Activated gamma-delta T cell treated with Interleukin-2 at 50 U/mL for 16 hours (primary cell): ENCODE measurements at places on chromosomes 2 and 18.

DNA sequence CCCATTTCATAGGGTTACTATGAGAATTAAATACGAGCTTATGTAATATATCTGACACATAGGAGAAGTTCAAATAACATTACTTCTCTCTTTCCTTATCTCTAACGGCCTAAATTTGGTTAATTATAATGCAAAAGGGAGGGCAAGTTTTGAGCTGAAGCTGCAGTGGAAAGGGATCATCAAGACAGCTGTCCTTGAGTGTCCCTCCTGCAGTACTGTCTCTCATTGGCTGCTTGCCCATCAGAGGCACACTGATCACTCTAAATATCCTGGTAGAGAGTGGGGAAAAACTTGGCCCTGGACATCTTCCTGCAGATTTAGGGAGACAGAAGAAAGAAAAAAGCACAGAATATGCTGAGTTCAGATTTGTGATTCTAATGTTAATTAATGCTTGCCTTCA, 186.0 kb downstream of the CAMKMT start:
- DNase-seq: no peak

DNA sequence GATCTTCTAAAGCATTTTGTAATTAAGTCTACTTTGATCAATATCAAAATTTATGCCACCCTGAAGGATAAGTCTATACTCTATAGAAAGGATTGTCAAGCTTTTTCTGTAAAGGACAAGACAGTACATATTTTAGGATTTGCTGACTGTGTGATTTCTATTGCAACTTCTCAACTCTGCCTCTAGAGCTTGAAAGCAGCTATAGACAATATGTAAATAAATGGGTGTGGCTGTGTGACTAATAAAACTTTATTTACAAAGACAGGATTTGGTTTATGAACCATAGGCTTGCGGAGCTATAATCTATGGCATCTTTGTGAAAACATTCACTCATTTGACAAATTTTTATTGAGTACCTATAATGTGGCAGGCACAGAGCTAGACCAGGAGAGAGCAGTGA, 18.4 kb downstream of the UPP2 start:
- DNase-seq: no peak

DNA sequence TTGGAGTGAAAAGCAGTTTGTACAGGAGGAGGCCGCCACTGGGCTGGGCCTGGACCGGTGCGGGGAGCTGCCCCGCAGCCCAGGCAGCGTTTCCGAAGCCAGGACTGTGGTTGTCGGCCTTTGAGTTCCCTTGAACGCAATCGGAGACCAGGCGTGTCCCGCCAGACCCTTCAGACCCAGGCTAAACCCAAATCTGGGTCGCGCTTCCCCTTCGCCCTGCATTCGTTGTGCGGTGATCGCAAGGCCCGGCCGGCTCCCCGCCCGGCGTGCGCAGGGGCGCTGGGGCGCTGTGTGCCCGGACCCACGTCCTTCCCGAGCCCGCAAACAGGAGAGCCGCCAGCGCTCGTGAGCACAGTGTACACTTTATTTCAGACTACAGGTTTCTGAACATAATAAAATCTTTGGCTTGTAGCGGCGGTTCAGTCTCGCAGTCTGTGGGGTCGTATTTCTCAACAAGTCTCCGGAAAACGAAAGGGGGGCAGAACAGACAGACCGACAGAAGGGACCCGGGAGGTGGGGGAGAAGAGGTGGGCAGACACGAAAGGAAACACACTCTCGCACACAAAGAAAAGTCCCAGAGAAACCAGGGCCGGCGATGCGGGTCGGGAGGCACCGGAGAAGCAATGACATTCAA, 5.5 kb downstream of the EN1 start:
- DNase-seq: no peak

DNA sequence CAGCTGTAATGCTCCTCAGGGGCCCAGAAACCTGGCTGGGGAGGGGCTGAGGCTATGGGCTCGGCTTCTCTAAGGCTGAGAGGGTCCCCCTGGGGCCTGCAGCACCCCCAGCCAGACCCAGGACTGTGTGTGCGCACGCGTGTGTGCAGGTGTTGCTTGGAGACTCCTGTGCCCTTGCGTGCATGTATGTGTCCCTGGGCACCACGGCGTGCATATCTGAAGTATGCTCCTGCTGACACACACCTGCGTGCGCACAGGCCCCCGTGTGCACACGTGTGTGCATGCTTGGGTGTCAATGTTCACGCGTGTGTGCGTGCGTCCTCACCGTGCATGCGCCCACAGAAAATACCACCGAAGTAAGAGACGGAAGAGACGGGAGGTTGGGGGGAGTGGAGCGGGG, 14.9 kb upstream of the ECEL1 start:
- DNase-seq: no peak

GRCh38 chr2:88180605-88181240, 10.6 kb downstream of the THNSL2 start:
- DNase-seq: no peak

- DNase-seq: no peak
These were observed 9.1 kb downstream of the ALPI start for GRCh38 chr2:232465061-232465460.

- DNase-seq: no peak
These were observed 344.3 kb upstream of the RAB12 start for GRCh38 chr18:8264861-8265411.

- DNase-seq: no peak
These were observed 122.2 kb downstream of the QPCT start for GRCh38 chr2:37466533-37467222.

- no peak for DNase-seq
These were observed 68.4 kb downstream of the COL5A2 start for GRCh38 chr2:189111063-189111715.

- DNase-seq: no peak
These were observed 665.5 kb upstream of the SOX11 start for GRCh38 chr2:5026571-5027234.

DNA sequence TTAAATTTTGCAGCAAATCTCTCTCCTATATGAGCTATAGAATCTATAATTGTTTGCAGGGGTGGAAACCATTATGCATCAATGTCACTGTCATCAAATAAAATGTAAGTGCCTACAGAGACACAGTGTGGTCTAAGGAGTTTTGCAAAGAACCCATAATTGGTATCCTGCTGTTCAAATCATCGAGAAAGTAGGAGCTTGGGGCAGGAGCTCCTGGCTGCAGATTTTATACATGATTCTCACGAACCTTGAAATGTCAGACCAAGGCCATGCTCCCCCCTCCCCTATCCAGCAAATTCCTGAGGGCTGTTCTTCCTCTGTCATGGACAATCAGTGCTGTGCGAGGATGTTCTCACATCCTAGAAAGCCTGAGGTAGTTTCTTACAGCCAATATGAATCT, 119.5 kb upstream of the CYRIA start:
- no peak for DNase-seq

- no peak for DNase-seq
These were observed 20.1 kb downstream of the SERPINB12 start for GRCh38 chr18:63562284-63562683.

DNA sequence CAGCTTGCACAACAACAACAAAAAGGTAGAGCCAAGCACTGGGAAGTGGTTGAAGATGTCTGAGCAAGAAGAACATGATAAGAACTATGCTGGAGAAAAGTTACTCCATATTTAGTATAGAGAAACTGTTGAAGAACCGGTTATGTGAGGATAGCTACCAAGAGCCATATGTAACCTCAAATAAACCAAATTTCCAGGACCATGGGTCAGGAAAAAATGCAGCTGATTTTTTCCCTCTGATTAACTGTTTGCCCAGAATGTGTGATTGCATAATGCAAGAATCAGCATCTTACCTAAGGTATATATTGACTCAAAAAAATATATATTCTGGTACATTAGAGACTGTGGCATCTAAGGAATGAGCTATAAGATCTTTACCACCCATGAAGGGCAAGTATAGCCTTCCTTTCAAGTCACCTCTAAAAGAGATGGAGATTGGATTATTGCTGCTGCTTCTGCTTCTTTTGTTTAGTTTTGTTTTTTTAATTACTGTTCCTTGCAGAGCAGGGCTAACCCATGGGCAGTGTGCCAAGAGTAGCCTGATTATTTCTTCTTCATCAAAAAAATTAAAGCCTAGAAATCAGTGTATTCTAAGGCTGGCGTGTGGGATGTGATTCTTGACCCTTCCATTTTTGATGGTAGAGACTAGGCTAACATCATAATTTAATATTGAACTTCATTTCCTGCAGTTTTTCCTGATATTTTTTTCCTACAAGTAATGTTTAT, 76.9 kb upstream of the MAP3K20 start:
- DNase-seq: no peak

DNA sequence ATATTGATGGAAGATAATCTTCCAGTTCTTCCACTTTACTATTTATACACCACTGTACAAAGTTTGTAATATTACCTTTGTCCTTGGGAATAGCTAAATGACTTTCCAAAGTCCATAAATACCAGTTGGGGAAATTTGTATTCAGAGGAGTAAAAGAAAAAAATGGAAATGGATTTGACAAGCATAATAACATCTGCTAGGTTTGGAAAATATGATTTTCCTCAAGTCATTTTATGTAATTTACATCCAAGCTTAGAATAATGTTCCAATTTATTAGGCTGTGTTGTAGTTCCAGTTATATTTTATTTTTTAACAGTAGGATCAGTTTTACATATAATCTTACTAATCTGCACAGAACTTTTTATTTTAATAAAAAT, 563.0 kb upstream of the PKDCC start:
- DNase-seq: no peak

- DNase-seq: no peak
These were observed 28.5 kb downstream of the GRHL1 start for GRCh38 chr2:9979977-9980376.

- no peak for DNase-seq
These were observed 20.4 kb upstream of the NR4A2 start for GRCh38 chr2:156352911-156353310.

GRCh38 chr18:62713651-62714247, 1.6 kb upstream of the PHLPP1 start:
- no peak for DNase-seq
